ENCODE measurements at places on chromosomes 3 and 15.

- DNase-seq, result no peak
Observed at GRCh38 chr3:102081572-102082289, 232.4 kb downstream of the NFKBIZ start.

- DNase-seq, result no peak
Observed at GRCh38 chr15:81108427-81108826, 25.6 kb upstream of the CFAP161 start.

DNA sequence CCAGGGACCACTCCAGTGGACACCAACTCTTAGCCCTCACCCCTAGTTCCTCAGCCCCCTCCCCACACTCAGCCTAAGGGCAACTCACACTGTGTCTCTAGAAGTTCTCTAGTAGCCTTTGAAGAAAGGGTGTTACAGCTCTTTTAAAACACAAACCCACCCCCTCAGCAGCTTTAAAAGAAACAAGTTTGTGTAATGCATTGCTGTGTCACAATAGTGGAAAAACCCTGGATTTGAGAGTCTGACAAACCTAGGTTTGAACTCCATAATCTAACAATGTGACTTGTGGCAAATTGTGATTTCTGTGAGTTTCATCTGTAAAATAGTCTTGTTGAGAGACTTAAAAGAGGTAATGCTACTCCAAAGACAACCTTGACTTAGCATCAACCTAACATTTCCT lies 54.0 kb downstream of the PLCH1 start:
- no peak for DNase-seq

GRCh38 chr3:12479919-12480427 lies 4.3 kb upstream of the TSEN2 start:
- no peak for DNase-seq

DNA sequence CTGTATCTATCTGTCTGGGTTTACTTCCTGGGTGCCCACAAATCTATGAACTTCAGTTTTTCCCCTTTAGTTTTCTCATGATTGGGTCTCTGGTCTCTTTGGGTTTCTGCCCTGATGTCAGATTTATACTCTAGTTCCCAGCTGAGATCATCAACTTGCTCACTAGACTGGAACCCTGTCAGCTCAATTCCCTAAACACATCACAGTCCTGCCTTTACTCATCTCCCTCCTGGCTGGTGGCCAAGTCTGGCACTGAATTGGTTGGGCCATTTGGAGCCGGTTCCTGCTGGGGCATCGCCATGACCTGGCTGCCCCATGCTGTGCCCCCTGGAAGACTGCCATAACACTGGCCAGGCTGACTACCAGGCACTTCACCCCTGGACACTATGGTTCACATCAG lies 345.3 kb downstream of the CHST2 start:
- no peak for DNase-seq

- DNase-seq, result no peak
Observed at GRCh38 chr3:188165596-188165995, 11.6 kb downstream of the LPP start.

DNA sequence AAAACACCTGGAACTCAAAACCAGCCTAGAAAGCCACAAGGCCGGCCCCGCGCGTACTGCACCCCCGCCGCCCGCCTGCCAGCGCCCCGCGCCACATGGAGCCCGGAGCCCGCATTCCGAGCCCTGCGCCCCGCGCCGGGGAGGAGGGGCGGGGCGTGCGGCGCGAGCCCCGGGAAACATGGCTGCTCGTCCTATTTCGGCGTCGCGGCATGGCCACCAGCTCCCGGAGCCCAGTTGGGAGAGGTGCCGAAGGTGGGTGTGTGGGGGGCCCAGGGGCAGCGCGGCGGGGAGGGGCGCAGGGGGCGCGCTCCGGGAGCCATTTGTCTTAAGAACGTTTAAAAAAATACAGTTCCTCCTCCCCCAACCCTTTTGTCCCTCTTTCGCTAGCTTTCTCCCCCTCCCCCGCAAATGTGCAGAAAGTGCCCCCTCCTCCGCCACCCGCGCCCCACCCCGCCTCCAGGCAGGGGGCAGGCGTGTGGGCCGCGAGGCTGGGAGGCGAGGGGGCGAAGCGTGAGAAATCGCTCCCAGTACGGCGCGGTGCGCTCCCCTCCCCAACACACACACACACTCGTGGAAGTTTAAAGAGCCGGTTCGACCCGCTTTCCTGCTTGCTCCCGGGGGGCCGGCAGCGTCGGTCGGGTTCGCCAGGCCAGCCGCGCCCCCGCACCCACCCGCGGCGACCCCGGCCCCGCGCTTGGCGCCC lies 2.5 kb downstream of the ANP32A start:
- peak; percentile 87 for DNase-seq

- DNase-seq, result no peak
Observed at GRCh38 chr3:28940530-28940929, 340.3 kb upstream of the RBMS3 start.

- no peak for DNase-seq
Observed at GRCh38 chr3:175475765-175476164, 616.6 kb downstream of the NAALADL2 start.

GRCh38 chr3:127204841-127205582 lies 12.1 kb downstream of the PRR23E start:
- DNase-seq, result peak; percentile 47

DNA sequence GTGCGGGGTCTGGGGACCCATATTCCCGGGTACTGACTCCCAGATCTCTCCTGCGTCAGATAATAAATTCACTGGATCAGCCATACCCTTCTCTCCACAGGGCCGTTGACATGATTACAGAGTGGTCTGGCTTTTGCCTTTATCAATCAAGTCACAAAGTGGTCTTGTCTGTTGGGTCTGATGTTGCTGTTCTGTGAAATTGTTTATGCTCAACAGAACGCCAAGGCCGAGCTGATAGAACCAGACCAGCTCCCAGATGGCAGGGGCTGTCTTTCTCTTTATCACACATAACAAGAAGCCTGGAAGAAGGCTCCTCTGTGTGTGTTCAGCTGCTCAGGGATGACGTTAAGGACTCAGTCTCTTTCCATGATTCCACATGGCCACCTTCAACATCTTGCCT lies 751 bp upstream of the DCLK3 start:
- no peak for DNase-seq

DNA sequence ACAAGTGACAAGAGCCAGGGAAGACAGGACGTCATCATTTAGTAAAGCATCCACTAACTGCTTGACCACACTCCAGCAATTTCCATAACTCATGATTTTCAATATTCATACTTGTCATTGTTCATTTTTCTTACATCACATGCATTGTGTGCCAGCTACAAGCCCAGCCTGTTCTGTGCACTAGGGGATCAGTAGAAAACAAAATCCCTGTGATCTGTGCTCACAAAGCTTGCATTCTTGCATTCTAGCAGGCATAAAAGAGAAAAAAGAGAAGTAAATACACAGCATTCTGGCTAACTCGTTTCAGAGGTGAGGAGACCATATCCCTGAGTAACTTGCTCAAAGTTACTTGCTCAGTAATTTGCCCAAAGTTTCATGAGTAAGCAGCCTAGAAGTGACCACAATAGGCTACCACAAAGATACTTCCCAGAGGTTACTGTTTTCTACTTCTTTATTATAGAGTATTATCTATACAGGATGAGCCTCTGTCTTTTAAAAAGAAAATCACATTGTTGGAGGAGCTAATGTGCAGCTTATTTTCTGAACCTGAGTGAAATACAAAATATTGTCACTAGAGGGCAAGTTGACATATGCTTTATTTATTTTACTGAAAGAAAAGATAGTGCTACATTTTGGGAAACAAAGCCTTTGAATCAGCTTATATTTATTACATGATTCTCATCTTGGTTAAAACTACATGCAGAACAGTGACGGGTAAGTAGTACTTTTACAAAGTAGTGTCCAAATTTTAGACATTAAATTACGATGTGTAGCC lies 701.4 kb upstream of the LMCD1 start:
- DNase-seq, result no peak

DNA sequence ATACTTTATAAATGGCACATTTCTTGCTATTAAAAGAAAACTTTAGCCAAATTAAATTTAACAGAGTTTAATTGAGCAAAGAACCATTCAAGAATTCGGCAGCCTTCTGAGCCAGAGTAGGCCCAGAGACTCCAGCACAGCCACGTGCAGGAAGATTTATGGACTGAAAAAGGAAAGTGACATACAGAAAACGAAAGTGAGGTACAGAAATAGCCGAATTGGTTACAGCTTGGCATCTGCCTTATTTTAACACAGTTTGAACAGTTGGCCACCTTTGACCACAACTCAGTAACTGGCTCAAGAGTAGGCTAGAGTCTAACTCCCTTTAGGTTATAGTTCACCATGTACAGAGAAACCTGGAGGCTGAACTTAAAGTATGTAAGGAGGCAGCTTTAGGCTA lies 17.6 kb downstream of the CFAP44 start:
- DNase-seq, result no peak

- no peak for DNase-seq
Observed at GRCh38 chr3:145959457-145960088, 201.4 kb downstream of the PLOD2 start.

GRCh38 chr3:149895339-149895738 lies 75.4 kb downstream of the PFN2 start:
- DNase-seq, result no peak

GRCh38 chr3:56783644-56784447 lies 17.9 kb downstream of the ARHGEF3 start:
- no peak for DNase-seq

GRCh38 chr3:153596401-153596800 lies 434.4 kb downstream of the RAP2B start:
- no peak for DNase-seq

DNA sequence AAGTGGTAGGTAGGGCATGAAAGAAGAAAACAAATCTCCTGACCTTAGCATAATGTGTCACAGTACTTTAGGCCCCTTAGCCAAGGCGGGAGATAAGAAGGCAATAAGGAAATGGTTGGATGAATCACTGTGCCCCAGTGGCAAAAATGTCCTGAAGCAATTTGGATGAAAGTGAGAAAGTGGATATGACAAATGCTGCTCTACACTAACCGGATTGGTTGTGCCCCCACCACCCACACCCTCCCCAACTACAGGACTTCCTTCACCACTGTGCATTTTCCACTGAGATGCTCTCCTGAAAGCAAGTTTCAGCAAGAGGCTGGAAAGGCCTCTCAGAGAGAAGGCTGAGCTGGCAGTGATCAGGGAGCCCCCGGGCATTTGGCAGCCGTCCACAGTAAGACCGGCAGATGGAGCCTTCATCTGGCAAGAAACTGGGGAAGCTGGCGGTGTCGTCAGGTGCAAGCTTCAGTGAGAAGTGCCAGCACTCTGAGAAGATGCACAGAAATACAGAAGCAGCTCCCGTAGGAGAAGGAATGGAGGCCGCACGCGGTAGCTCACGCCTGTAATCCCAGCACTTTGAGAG lies 63.8 kb downstream of the ATP1B3 start:
- DNase-seq, result peak; percentile 64

DNA sequence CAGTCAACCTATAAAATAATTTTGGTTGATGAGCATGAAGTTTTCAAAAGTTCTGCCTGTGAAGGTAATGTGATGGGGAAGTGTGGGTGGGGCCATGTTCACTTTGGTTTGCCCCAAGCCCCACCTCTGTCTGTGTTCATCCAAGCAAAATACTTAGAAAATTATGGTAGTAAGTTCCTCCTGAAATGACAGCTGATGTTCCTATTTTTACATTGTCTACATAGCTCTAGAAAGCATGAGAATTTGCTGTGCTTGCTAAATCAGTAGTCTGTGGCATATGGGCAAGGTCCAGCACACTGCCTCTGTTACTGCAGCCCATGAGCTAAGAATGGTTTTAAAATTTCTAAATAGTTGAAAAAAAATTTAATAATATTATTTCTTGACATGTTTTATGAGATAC lies 21.9 kb upstream of the CP start:
- DNase-seq, result no peak

DNA sequence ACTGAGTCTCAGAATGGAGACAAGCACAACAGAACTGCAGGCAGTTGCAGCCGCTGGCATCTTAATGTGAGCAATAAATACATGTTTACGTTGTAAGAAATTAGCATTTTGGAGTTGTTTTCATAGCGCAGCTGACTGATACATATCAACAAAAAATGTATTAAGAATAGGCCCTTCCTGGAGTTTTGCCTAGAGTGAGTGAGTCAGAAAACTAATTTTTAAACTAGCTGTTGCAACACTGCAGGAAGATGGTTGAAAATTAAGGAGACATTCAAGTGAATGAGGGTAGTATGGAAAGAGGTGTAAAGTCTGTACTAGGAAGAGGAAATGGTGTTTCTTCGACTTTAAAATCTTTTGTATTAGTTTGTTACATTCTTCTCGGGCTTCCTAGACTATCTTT lies 39.6 kb upstream of the TIMP4 start:
- DNase-seq, result no peak

DNA sequence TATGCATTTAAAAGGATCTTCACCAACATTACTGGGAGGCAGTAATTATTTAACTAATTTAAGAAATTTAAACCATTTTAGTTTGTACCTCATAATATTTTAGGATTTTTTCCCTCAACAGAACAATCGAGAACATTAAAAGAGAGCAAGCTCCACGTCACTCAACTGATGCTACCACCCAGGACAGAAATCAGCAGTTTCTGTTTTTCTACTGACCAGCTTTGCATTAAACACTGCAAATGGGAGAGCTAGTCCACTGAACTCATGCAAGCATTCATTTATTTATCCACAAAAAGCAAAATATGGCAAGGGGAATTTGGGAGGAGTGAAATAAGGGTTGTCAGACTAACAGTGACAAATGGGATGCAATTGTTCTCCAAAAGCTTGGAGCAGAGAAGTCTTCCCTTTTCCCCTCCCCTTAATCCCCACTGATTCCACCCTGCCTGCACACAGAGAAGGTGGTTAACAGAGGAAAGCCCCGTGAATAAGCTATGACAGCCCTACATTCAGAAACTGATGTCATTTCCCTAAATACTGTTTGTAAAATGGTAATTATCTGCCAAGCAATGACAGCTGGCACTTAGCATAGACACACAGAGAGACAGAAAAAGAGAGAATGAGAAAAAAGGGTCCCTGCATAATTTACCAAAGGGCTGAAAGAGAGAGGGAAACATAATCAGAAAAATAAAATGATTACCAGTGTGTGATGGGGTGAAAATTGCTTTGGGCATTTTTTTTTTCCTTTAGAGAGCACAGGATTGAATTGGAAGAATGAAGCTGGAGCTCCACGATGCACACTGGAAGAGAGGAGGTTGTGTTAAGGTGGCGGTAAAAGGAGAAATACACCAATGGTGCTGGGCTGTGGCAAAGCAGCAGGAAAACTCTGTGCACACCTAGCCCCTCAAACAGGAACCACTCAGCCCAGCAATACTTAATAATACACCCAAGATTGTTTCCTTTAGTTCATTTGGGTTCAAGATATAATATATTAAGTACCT lies 777.4 kb downstream of the TUSC7 start:
- DNase-seq, result no peak

GRCh38 chr3:118778201-118778600 lies 256.4 kb downstream of the IGSF11 start:
- no peak for DNase-seq

DNA sequence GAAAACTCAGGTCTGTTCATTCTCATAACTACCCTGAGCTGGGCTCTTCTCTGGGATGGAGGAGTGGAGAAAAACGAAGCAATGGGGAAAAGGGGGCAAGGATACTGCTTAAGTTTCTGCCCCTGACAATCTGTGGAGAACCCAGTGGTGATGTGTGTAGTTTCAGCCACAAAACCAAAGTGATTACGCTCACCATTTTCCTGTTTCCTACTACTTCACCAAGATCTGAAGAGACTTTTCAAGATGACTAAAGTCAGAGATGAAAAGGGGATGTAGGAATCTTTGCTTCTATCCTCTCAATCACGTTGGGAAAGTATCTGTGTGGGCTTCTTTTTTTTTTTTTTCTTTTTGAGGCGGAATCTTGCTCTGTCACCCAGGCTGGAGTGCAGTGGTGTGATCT lies 8.3 kb upstream of the UBE2E1 start:
- DNase-seq, result no peak

All from posterior vena cava (tissue), 2 donors.